B cell (primary cell): ENCODE measurements at places on chromosomes 12 and 14. TPM values are rescaled to one million over a fixed set of nuclear protein-coding genes. Genes with fewer than 3 reads are reported as not detected.

- no peak overlapping the region for H3K4me3 ChIP-seq
- DNase-seq, result no peak
- H3K27me3 ChIP-seq, result no peaks in the 10 kb centered on the region
- peaks cover 2% of the 10 kb centered on the region for H3K36me3 ChIP-seq
Observed at GRCh38 chr12:124354400-124354799, 59.5 kb downstream of the RFLNA start.

- H3K27ac ChIP-seq, result no peak overlapping the region
- H3K36me3 ChIP-seq, result no peaks in the 10 kb centered on the region
- DNase-seq, result no peak
- H3K4me1 ChIP-seq, result peaks cover 22% of the 10 kb centered on the region
- H3K4me3 ChIP-seq, result no peak overlapping the region
- H3K27me3 ChIP-seq, result no peaks in the 10 kb centered on the region
Observed at GRCh38 chr14:72906316-72906715, 12.4 kb upstream of the DPF3 start.

KLRC2 gene
- 0.59 TPM in 1 of 2 replicates, not detected in the other for total RNA-seq

PRKD1 gene
- 3.3 and 4.3 TPM in 2 replicates for total RNA-seq

NAV3 gene
- total RNA-seq, result not detected in 2 replicates
